ENCODE measurements at places on chromosomes 2 and 18.

- DNase-seq = no peak
Measured at GRCh38 chr2:104118889-104119288, 735.0 kb upstream of the POU3F3 start.

GRCh38 chr2:201176081-201176481 lies 6.9 kb upstream of the CASP10 start:
- no peak for DNase-seq

DNA sequence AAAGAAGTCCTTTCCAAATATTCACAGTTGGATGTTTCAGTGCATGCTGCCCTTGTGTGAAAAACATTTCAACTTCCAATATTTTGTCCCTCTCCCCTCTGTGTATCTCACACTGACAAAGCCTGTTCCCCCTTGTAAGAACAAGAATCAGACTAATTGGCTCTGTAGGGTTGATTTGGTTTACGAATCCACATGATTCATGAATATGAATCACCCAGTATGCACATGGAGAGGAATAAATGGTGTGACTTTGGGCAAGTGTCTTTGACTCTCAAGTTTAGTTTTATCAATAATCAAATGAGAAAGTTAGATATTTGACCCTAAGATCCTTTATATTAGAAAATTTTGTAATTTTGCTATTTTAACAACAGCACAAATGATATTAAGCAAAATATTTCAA lies 9.3 kb upstream of the CDH20 start:
- no peak for DNase-seq

GRCh38 chr2:109402980-109403840 lies 210.6 kb downstream of the SEPTIN10 start:
- no peak for DNase-seq

GRCh38 chr2:61946666-61947065 lies 41.2 kb downstream of the COMMD1 start:
- no peak for DNase-seq

GRCh38 chr2:197573608-197574007 lies 57.7 kb downstream of the MOB4 start:
- no peak for DNase-seq

GRCh38 chr2:1208522-1208921 lies 204.7 kb upstream of the TPO start:
- DNase-seq = no peak

GRCh38 chr2:136104977-136105376 lies 13.0 kb downstream of the CXCR4 start:
- DNase-seq = no peak

- no peak for DNase-seq
Measured at GRCh38 chr18:30387401-30387800, 655.1 kb downstream of the DSC3 start.

DNA sequence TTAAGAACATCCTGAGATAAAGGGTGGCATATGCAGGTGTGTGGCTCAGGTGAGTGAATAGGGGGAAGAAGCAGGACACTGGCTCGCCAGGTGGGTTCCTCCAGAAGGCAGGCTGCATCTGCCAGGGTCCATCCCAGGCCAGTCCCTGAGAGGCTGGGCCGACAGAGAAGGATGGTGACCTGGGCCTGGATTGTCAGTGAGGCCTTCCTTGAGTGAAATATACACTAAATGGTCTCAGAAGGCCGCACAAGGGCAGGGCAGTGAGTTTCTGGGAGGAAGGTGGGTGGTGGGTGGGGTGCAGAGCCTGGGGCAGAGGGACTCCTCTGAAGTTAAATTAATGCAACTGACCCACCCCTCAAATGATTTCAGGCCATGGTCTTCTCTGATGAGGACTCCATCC lies 182.1 kb downstream of the ANKRD30B start:
- DNase-seq = no peak
